HCT116 (cell line): ENCODE measurements at places on chromosomes 7 and 10.

GRCh38 chr7:42926204-42926603, 5.8 kb downstream of the PSMA2 start:
- no peak for DNase-seq

DNA sequence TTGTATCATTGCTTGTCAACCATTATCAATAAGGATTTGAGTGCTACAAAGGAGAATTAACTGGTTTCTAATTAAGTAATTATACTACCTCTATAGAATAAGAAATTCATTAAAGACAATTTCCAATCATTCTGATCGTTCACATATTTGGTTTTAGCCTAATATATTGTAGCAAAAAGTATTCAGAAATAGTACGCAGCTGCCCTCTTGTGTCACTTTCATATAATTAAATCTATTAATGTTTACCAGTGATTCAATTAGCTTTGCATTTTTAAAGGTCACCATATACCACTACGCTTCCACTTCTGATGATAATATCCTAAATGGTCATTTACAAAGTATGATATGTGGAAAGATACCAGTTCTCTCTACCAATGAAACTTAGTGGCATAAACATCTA, 128.3 kb downstream of the NEBL start:
- no peak for DNase-seq

DNA sequence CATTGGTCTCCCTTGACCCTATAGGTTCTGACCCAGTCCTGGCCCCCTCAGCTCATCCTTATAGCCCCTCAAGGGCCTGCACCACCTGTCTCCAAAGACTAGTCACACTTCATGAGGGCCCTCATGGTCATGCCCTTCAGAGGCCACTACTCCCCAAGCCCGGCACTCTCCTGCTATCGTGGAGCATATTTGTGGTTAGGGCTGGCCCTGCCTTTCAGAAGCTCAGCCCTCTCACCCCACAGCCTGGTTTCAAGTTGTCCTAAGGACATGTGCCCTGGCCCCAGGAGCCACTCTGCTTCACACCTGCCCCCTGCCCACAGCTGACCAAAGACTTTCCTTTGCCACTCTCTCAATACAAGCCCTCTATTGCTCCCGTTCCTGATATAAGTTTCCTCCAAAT, 60.3 kb upstream of the LBX1 start:
- no peak for DNase-seq

DNA sequence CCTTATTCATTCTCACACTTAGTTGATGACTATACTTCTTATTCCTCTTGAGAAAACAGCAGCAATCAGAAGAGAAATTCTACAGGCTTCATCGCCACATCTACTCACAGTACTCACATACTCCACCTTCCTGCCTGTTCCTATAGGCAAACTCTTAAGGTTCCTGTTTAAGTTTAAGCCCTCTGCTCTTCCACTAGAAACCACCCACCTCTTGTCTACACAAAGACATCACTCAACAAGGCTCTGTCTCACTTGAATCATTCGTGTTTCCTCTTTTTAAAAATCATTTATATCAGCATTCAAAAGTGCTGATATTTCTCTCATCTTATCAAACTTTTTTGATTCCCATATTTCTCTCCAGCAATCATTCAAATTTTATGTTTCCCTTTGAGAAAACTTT, 85.5 kb upstream of the ADO start:
- DNase-seq: no peak

GRCh38 chr10:23075672-23076071, 19.7 kb upstream of the MSRB2 start:
- DNase-seq: no peak

- DNase-seq: no peak
Observed at GRCh38 chr7:42180806-42181205, 56.2 kb downstream of the GLI3 start.

GRCh38 chr10:77711683-77712049, 74.1 kb upstream of the KCNMA1 start:
- no peak for DNase-seq

- no peak for DNase-seq
Observed at GRCh38 chr7:34672430-34672829, 14.4 kb downstream of the NPSR1 start.

GRCh38 chr7:155796381-155797261, 15.6 kb downstream of the SHH start:
- DNase-seq: no peak

DNA sequence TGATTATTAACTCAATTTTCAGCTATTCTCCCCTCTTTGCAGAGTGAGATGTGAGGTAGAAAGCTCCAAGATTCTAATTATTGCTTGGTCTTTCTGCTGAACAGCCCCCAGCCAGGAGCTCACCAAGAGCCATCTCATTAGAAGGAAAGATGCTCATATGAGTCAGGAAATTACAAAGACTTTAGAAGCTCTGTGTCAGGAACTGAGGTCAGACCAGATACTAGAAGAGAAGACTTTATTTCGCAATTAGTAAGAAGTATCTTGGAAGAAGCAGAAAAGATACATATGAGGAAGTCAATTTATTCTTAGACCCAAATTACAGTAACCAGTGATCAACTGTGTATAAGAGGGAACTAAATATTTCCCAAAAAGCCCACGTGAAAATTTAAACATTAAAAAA, 626.9 kb downstream of the ZWINT start:
- DNase-seq: no peak

- no peak for DNase-seq
Observed at GRCh38 chr10:106424054-106424453, 740.5 kb downstream of the SORCS1 start.

DNA sequence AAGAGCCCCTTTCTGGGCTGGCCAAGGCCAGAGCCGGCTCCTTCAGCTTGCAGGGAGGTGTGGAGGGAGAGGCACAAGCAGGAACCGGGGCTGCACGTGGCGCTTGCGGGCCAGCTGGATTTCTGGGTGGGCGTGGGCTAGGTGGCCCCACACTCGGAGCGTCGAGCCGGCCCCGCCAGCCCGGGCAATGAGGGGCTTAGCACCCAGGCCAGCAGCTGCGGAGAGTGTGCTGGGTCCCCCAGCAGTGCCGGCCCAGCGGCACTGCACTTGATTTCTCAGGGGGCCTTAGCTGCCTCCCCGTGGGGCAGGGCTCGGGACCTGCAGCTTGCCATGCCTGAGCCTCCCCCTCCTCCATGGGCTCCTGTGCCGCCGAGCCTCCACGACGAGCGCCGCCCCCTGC, 48.1 kb downstream of the SH2D4B start:
- DNase-seq: no peak

GRCh38 chr10:132452651-132453469, 55.9 kb downstream of the PWWP2B start:
- no peak for DNase-seq

- no peak for DNase-seq
Observed at GRCh38 chr7:12695965-12696364, 8.5 kb downstream of the ARL4A start.

- no peak for DNase-seq
Observed at GRCh38 chr10:125788156-125789034, 12.8 kb upstream of the MMP21 start.

- no peak for DNase-seq
Observed at GRCh38 chr10:69224862-69225657, 4.9 kb downstream of the HKDC1 start.

- DNase-seq: no peak
Observed at GRCh38 chr7:36279200-36279925, 110.3 kb upstream of the ANLN start.

GRCh38 chr10:88853155-88853881, 1.7 kb upstream of the ANKRD22 start:
- no peak for DNase-seq

- no peak for DNase-seq
Observed at GRCh38 chr10:8049865-8050555, 4.5 kb upstream of the GATA3 start.

DNA sequence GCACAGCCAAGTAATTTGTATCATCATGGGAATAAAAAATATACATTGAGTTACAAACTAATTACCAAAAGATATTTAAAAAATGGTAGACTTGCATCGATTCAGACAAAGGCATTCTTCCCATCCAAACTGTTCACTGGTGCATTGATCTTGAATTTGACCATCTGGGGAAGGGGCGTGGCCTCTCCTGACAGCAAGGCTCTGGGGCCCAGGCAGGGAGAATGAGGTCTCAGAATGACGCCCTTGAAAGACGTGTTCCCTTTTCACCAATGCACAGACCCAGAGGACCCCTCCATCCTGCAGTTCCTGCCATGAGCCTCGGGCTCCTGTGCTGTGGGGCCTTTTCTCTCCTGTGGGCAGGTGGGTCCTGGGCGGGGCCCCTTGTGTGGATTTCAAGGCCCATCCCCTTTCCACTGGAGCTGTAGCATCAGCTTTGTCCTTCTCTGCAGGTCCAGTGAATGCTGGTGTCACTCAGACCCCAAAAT, 91.1 kb upstream of the PRSS58 start:
- no peak for DNase-seq

DNA sequence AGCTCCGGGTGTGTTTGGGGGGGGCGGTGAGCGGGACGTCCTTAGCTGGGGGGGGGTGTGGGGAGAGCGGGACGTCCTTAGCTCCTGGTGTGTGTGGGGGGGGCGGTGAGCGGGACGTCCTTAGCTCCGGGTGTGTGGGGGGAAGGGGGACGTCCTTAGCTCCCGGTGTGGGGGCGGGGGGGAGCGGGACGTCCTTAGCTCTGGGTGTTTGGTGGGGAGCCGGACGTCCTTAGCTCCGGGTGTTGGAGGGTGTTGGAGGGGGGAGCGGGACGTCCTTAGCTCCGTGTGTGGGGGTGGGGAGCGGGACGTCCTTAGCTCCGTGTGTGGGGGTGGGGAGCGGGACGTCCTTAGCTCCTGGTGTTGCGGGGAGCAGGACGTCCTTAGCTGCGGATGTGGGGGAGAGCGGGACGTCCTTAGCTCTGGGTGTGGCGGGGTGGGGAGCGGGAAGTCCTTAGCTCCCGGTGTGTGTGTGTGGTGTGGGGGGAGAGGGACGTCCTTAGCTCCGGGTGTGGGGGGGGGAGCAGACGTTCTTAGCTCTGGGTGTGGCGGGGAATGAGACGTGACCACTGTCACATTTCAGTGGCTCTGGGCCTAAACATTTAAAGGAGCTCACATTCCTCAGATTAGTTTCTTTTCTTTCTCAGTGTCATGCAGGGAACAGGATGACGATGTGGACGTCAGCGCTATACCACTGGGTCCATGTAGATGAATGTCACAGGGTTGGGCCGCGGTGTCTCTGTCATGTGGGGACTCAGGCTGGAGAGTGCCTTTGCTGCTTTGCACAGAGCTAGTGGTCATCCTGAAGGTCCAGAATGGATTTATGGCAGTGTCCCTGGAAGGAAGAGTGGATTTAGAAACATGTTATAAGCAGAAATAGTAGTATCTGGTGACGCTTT, 7.5 kb downstream of the DYNC2I1 start:
- peak; percentile 31 for DNase-seq

- no peak for DNase-seq
Observed at GRCh38 chr7:31981874-31982390, 88.3 kb downstream of the PDE1C start.

- DNase-seq: no peak
Observed at GRCh38 chr10:71379118-71379766, 17.5 kb upstream of the CDH23 start.

GRCh38 chr7:76166404-76167255, 35.1 kb upstream of the SRRM3 start:
- peak; percentile 93 for DNase-seq

GRCh38 chr10:90197766-90198165, 496.4 kb downstream of the KIF20B start:
- DNase-seq: no peak

- DNase-seq: no peak
Observed at GRCh38 chr7:50564640-50565558, at the start of gene DDC. DDC (minus strand) TSS chr7:50565405; CDS start chr7:50544085, 21,320 bp downstream.

DNA sequence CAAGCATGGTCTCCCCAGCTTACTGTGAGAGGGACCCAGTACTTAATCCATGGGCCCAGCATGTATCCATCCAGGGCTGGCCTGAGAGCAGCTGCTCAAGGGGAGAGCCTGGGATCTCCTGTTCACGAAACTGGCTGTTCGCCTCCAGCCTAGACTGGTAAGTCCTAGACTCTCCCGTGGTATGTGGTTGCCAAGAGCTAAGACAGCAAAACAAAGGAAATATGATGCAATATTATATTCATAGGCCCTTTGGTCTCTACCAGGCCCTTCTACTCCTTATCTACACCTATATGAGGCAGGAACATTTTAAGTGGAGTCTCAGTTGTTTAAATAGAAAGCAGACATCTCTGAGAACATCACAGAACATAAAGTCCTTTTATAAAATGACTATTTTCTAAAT, 28.9 kb upstream of the STK17A start:
- no peak for DNase-seq

GRCh38 chr10:84590327-84591193, 262.2 kb downstream of the CCSER2 start:
- no peak for DNase-seq

DNA sequence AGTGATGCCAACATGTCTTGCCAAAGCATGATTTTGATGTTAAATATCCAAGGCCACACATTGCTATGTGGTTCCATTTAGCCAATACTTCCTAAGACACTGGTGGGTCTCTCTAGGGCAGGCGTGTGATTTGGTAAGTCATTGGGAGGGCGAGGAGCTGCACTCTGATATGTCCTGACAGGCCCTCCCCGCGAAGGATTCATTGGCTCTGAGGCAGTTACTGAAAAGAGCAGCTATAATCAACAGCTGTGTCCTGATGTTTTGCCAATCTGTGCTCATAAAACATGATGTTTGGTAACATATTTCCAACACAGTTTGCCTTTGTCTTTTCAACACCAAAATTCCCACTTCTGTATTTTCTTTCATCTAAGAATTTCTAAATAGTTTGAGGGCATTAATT, 646.7 kb downstream of the PARD3 start:
- DNase-seq: no peak

DNA sequence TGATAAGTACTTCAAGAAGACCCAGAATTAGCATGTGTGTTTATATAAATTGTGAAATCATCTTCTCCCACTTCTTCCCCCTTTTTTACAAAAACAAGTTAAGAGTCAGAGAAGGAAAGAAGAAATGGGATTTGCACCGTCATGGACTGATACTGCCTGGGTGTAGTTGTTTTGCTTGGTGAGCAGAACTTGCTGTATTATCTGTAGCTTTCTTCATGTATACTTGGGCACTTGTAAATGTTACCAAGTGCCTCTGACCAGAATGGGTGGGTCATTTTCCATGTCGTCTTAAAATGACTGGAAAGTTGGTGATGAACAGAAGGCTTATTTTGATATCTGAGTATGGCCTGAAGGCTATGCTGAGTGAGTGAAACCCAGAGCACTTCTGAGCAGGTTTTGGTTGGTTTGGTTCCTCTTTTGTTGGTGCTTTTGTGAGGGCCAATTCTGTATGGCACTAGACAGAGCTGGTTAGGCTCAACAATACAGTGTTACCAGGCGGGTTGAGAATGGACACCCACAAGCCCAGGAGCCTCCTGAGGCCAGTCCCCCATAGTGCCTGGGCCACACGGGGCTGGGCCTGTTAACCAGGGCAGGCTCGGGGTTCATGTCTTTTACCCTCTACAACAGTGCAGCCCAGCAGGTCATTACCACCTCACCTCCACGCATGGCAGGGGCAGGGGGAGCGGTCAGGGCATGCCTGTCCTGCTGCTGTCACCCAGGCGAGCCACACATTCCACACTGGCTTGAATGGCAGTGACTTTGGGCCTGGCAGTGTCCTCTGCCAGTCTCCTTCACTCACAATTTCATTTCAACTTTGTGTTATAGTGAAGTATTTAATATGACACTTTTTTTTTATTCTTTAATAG, 115.1 kb downstream of the CCNY start:
- DNase-seq: no peak
